ENCODE measurements at places on chromosomes 2 and 18. TPM values are rescaled to one million over a fixed set of nuclear protein-coding genes. Genes with fewer than 3 reads are reported as not detected.

The CREG2 gene
- total RNA-seq = 0.78 TPM

The ASPRV1 gene
- 0.20 TPM for total RNA-seq

The SLC38A11 gene
- not detected for total RNA-seq

The USP37 gene
- 17.6 TPM for total RNA-seq

The SP140 gene
- under 0.01 TPM for total RNA-seq

The ORMDL1 gene
- 32.1 TPM for total RNA-seq

The EFHD1 gene
- total RNA-seq = not detected

The LDLRAD4 gene
- 0.73 TPM for total RNA-seq

The GCG gene
- total RNA-seq = not detected

All from subcutaneous preadipocyte (primary cell).